ENCODE measurements at places on chromosomes 16 and 17.

DNA sequence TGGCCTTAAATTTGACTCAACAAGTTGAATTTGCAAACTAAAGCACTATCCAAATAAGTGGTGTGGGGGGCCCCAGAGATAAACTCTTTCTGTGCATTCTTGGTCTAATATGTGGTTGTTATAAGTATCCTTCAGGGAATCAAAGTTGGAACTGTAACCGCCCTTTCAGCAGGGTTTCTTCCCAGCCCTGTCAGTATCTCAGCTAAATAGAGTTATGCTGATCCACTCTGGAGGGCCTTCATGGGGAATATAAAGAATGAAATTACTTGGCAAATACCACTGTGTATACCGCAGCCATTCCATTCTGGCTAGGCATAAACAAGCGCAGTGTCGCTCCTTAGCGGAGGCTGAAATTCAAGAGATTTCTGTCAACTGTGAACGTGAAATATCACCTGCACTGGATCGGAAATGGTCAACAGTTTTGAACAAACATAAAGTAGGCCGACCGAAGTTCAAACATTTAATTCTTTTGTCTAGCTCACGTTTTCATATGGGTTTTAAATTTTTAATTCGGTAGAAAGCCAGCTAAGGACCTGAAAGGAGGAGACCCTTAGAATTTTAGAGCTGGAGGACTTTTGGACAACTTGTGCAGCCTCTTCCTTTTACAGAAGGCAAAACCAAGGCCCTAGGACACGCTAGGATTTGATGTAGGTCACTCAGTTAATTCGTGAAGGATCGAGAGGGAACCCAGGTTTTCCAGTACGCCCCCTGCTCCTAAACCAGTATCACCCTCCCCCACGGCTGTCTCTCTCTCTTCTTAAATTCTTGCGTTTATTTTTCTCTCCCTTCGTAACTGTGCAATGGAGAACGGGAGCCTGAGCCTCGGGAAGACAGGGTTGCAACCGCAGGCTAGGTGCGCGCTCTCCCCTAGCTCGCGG is 74.7 kb downstream of the CHD9 start:
- no peak for DNase-seq
- peak overlapping the region; percentile 77 for H3K4me3 ChIP-seq
- peaks cover 2% of the 10 kb centered on the region for H3K36me3 ChIP-seq
- peak overlapping the region; percentile 97 for H3K27ac ChIP-seq

- no peaks in the 10 kb centered on the region for H3K36me3 ChIP-seq
- peaks cover 2% of the 10 kb centered on the region for H3K4me1 ChIP-seq
- DNase-seq: no peak
- no peaks in the 10 kb centered on the region for H3K27me3 ChIP-seq
These were observed 117.2 kb upstream of the METRNL start for GRCh38 chr17:82962163-82962720.

- no peak overlapping the region for H3K4me3 ChIP-seq
- H3K27me3 ChIP-seq: no peaks in the 10 kb centered on the region
- DNase-seq: no peak
- H3K4me1 ChIP-seq: no peaks in the 10 kb centered on the region
- no peak overlapping the region for H3K27ac ChIP-seq
These were observed 123.4 kb downstream of the PRKCB start for GRCh38 chr16:23959072-23959751.

DNA sequence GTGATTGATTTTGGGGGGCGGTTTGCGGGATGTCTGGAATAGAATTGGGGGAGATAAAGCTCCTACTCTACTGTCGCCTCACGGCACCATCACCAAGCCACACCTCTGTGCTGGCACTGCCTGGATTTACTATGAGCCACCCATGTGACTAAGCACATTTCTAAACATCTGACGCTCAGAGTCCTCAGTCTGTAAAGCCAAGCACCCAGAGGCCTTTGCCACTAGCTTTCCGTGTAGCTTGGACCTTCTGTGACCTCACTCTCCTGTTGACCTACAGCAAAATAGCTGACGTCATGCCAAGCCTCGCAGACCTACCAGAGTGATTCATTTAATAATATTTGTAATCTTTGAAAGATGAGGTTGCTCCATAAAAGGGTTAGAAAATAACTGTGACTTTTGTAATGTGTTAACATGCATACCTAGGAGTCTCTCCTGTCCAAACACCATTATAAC is 38.5 kb upstream of the MYOCD start:
- H3K27me3 ChIP-seq: no peaks in the 10 kb centered on the region
- no peaks in the 10 kb centered on the region for H3K36me3 ChIP-seq
- no peak overlapping the region for H3K4me3 ChIP-seq
- H3K27ac ChIP-seq: peak overlapping the region; percentile 20
- peaks cover 8% of the 10 kb centered on the region for H3K4me1 ChIP-seq
- DNase-seq: peak; percentile 98

DNA sequence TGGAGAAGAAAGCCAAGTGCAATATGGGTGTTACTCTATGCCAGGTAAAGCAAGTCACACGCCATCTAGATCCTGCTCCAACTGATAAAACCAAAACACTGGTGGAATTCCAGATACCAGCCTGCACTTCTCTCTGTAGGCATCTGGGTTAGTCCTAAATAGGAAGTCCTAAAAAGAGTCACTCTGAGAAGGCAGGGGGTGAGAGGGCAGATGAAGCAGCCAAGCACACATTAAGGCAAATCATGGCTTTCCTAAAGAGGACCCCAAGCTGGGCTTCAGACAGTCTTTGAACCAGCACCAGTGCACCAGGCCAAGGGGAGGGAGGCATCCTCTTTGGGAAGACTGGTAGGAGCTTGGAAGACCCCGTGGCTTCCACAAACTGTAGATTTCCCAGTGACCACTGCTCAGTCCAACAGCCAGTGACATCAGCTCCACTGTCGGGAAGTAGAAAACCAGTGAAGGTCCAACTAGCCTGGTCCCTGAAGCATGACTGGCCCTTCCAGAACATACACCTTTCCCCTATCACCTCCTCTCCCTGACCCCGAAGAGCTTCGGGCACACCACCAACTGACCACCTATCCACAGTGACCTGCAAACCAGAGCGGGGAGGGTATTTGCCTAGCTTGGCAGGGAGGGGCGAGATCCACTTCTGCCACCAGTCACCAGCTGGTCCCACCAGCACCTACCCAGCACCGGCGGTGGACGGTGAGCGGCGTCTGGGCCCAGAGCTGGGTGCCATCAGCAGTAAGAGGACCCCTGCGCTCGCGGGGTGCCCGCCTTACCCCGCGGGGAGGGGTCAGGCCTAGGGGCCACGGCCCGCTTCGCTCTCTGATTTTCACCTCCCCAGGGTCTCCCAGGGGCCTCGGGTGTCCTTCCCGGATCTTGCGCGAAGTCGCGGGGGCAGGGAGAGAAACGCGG is 1.0 kb downstream of the LITAF start:
- H3K27me3 ChIP-seq: no peaks in the 10 kb centered on the region
- H3K27ac ChIP-seq: no peak overlapping the region
- DNase-seq: no peak

GRCh38 chr16:74682556-74682955 is 15.9 kb upstream of the RFWD3 start:
- no peak overlapping the region for H3K4me3 ChIP-seq
- no peak overlapping the region for H3K27ac ChIP-seq
- H3K4me1 ChIP-seq: peaks cover 4% of the 10 kb centered on the region
- no peaks in the 10 kb centered on the region for H3K27me3 ChIP-seq

DNA sequence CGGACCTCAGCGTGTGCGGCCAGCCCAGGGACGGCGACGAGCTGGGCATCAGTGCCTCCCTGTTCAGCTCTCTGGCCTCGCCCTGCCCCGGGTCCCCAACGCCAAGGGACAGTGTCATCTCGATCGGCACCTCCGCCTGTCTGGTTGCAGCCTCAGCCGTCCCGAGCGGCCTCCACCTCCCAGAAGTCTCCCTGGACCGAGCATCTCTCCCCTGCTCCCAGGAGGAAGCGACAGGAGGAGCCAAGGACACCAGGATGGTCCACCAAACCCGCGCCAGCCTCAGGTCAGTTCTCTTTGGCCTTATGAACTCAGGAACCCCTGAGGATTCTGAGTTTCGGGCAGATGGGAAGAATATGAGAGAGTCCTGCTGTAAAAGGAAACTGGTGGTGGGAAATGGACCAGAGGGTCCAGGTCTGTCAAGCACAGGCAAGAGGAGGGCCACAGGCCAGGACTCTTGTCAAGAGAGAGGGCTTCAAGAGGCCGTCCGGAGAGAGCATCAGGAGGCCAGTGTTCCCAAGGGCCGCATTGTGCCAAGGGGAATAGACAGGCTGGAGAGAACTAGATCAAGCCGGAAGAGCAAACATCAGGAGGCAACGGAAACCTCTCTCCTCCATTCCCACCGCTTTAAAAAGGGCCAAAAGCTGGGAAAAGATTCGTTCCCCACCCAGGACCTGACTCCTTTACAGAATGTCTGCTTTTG is 825 bp downstream of the HASPIN start:
- DNase-seq: no peak
- peak overlapping the region; percentile 93 for H3K4me3 ChIP-seq
- no peak overlapping the region for H3K27ac ChIP-seq
- H3K27me3 ChIP-seq: no peaks in the 10 kb centered on the region
- peaks cover 7% of the 10 kb centered on the region for H3K36me3 ChIP-seq
- peaks cover 7% of the 10 kb centered on the region for H3K4me1 ChIP-seq

GRCh38 chr16:47493381-47494337 is 32.5 kb downstream of the PHKB start:
- no peak overlapping the region for H3K4me3 ChIP-seq
- no peak overlapping the region for H3K27ac ChIP-seq
- no peak for DNase-seq
- peaks cover 3% of the 10 kb centered on the region for H3K36me3 ChIP-seq
- no peaks in the 10 kb centered on the region for H3K4me1 ChIP-seq

DNA sequence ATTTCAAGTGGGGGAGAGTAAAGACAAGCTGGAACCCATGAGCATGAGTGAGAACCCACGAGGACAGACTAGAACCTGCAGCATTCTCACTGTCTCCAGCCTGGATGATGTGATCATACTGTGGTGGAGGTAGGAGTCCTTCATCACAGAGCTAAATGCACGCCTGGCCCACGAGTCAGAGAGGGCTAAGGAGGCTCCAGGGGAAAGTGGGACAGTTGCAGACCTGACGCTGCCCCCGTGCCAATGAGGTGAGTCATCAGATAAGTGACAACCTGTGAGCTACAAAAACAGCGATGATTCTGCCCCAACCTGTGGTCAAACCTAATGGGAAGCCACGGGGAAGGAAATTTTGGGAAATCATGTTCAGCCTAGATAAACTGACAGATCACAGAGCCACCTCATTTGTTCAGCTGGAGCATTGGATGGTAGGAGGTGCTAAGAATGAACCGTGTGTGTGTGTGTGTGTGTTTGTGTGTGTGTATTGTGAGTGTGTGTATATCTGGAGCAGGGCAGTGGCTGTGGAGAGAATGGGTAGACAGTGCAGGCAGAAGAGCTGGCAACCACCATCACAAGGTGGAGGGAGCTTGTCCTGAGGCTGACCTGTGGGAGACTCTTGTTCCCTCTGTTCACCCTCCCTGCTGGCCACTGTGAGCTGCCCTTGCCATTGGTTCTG is 131.8 kb downstream of the UTP18 start:
- H3K4me1 ChIP-seq: no peaks in the 10 kb centered on the region
- H3K36me3 ChIP-seq: no peaks in the 10 kb centered on the region
- H3K27ac ChIP-seq: no peak overlapping the region
- H3K4me3 ChIP-seq: no peak overlapping the region
- DNase-seq: peak; percentile 13

- no peaks in the 10 kb centered on the region for H3K36me3 ChIP-seq
- no peak overlapping the region for H3K27ac ChIP-seq
- no peak overlapping the region for H3K4me3 ChIP-seq
- H3K27me3 ChIP-seq: no peaks in the 10 kb centered on the region
These were observed 531.9 kb downstream of the GRIN2A start for GRCh38 chr16:9650284-9650683.

DNA sequence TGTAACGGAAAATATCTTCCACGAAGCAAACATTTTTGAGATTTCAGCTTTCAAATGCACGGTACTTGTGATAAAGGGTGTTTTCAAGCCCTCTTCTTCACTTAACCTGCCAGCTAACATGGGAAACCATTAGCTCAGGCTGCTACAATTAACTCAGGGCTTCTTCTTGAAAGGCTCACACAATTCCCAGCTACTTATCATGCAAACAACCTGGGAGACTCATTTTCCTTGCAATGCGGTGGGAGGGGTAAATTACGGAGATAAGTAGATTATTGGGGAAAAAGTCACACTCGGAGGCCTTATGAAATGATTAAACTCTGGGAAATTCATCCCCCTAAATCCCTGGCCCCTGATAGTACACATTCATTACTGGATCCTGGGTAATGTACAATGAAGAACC is 266.4 kb downstream of the STX8 start:
- peak overlapping the region; percentile 98 for H3K27ac ChIP-seq
- H3K4me3 ChIP-seq: no peak overlapping the region
- peak; percentile 57 for DNase-seq
- no peaks in the 10 kb centered on the region for H3K27me3 ChIP-seq
- peaks cover 21% of the 10 kb centered on the region for H3K4me1 ChIP-seq

Measured in trophoblast cell (in vitro differentiated cells and primary cell).